Uterine smooth muscle cell (primary cell): ENCODE measurements at places on chromosomes 1 and 21. TPM values are rescaled to one million over a fixed set of nuclear protein-coding genes. Genes with fewer than 3 reads are reported as not detected.

Gene ASCL5
- not detected in 2 replicates for total RNA-seq

Gene INTS11
- 56.2 and 67.3 TPM in 2 replicates for total RNA-seq

Gene CLCA1
- total RNA-seq: under 0.01 TPM in 1 of 2 replicates, not detected in the other

Gene TTC24
- not detected in 2 replicates for total RNA-seq

Gene PDE4B
- total RNA-seq: 19.4 and 19.7 TPM in 2 replicates

Gene ANGPTL3
- total RNA-seq: not detected in 2 replicates

Gene SLX9
- 18.7 and 19.9 TPM in 2 replicates for total RNA-seq

Gene LGR6
- not detected in 2 replicates for total RNA-seq

Gene CHODL
- total RNA-seq: 0.11 TPM in 1 of 2 replicates, not detected in the other

Gene BRINP3
- total RNA-seq: not detected in 2 replicates

Gene ATP1A4
- not detected in 2 replicates for total RNA-seq

Gene CD1B
- total RNA-seq: not detected in 2 replicates

Gene OR2L3
- 0.11 and 0.12 TPM in 2 replicates for total RNA-seq

Gene KDF1
- total RNA-seq: not detected in 2 replicates

Gene CD244
- not detected in 2 replicates for total RNA-seq

Gene GPN2
- 9.8 and 11.1 TPM in 2 replicates for total RNA-seq

Gene ZNF593OS
- not detected in 2 replicates for total RNA-seq

Gene C1orf116
- total RNA-seq: under 0.01 TPM in 2 replicates

Gene DCDC2B
- total RNA-seq: 0.12 TPM in 1 of 2 replicates, not detected in the other

Gene WASF2
- total RNA-seq: 18.9 and 20.6 TPM in 2 replicates

Gene ZNF697
- 19.9 and 25.9 TPM in 2 replicates for total RNA-seq

Gene F13B
- not detected in 2 replicates for total RNA-seq

Gene GIPC2
- total RNA-seq: 0.11 and 0.12 TPM in 2 replicates

Gene LINGO4
- total RNA-seq: under 0.01 TPM in 1 of 2 replicates, not detected in the other

Gene ZMYND12
- 0.66 and 1.00 TPM in 2 replicates for total RNA-seq

Gene SLC45A1
- total RNA-seq: 1.00 and 1.5 TPM in 2 replicates

Gene KLF17
- under 0.01 TPM in 2 replicates for total RNA-seq

Gene VHLL
- not detected in 2 replicates for total RNA-seq
